Glomerular endothelial cell (primary cell): ENCODE measurements at places on chromosomes 1 and 21. TPM values are rescaled to one million over a fixed set of nuclear protein-coding genes. Genes with fewer than 3 reads are reported as not detected.

GRCh38 chr1:24173638-24174575 lies 13.2 kb downstream of the IFNLR1 start:
- no peak for DNase-seq

DNA sequence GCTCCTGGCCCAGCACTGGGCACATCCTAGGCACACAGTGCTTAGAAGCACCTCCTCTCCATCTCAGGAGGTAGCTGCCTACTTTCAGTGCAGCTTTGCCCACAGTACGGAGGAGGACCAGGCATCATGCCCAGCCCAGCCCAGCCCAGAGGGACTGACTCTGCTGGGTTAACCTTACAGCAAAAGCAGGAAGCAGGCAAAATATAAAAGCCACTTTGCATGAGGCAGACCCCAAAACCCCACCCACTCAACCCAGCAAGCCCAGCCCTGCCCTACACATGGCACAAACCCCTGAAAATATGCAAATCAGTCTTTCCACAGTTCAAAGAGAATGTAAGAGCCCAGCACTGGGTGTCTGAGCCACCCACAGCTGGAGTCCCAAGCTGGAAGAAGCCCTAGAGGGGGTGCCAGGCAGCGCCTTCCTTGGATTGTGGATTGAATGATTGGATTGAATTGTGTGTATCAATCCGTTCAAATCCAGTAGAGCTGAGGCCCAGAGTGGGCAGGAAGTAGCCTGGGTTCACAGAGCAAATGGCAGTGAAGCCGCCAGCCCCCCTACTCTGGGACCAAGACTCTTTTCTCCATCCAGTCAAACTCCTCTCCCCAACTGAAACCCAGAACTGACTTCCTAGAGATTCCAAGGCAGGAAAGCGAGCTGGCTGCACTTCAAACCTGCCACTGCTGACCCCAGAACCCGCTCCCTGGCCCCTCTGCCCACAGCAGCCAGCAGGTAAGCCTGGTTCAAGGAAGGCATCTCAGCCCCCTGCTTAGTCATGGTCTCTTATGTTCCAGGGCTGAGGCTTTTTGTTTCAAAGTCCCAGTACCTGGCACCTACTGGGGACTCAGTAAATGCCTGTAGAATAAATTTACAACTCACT lies 117.7 kb downstream of the LACTBL1 start:
- DNase-seq = no peak

DNA sequence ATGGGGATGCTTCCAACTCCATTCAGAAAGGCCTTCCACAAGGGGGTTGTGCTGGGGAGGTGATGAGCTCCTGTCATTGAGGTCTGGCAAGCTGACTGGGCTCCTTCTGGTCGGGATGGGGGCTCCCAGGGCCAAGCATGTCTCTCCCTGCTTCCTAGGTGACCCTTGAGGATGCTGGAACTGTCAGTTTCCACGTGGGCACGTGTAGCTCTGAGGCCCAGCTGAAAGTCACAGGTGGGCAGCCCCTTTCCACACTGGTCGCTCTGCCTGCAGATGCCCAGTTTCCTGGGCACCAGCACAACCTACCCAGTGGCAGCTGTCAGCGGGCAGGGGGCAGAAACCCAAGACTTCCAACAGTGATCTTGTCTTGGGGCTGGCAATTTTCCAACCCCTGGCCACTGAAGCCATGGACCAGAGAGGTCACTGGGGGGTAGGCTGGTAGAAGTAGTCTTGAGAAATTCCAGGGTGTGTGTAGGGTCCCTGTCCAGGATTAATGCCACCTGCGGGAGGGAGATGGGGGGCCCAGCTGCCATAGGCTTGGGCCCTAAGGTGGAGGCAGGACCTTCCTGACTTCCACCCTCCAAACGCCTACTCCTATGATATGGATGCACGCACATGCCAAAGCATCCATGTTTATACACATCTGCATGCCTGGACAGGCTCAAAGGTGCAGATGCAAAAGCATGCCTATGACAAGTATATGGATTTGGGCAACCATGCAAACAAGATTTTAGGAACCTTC lies 97.1 kb downstream of the TRIM11 start:
- DNase-seq = no peak

- DNase-seq = no peak
These were observed 28.5 kb upstream of the AXDND1 start for GRCh38 chr1:179337288-179337687.

DNA sequence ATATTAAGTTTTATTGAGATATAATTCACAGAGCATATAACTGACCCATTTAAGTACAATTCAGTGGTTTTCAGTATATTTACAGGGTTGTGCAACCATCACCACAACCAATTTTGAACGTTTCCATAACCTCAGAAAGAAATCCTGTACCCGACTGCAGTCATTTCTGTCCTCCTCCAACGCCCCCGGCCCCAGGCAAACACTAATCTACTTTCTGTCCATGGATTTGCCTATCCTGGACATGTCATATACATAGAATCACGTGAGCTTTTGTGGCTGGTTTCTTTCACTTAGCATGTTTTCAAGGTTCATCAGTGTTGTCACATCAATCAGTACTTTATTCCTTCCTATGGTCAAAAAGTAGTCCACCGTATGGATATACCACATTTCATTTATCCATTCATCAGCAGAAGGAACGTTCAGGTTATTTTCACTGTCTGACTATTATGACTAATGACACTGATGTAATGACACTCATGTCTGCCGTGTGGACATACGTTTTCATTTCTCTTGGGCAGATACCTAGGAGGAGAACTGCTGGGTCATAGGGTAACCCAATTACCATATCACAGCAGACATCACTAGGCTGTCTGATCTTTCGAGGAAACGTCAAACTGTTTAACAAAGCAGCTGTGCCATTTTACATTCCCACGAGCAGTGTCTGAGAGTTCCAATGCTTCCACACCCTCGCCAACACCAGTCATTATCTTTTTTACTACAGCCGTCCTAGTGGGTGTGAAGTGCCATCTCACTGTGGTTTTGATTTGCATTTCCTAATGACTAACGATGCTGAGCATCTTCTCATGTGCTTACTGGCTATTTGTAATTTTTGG lies 30.8 kb downstream of the MRPL37 start:
- no peak for DNase-seq

DNA sequence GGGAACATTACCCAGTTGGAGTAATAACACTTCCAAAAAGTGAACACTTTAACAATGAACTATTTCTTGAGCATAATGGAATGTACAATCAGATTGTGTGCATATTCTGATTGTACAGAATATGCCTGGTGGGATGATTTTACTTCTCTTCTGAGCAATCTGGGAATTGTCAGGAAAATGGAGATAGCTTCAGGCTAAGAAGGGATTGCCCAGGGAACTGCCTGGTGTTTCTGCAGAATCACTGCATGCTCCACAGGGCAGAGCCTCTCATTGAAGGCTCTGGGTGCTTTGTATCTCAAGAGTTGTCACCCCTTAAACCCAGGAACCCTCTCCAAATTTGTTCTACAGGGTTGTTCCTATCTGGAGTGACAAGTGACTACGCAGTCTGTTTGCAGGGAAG lies 51.2 kb downstream of the UTP25 start:
- no peak for DNase-seq

GRCh38 chr1:232319072-232319471 lies 310.9 kb downstream of the SIPA1L2 start:
- DNase-seq = no peak

DNA sequence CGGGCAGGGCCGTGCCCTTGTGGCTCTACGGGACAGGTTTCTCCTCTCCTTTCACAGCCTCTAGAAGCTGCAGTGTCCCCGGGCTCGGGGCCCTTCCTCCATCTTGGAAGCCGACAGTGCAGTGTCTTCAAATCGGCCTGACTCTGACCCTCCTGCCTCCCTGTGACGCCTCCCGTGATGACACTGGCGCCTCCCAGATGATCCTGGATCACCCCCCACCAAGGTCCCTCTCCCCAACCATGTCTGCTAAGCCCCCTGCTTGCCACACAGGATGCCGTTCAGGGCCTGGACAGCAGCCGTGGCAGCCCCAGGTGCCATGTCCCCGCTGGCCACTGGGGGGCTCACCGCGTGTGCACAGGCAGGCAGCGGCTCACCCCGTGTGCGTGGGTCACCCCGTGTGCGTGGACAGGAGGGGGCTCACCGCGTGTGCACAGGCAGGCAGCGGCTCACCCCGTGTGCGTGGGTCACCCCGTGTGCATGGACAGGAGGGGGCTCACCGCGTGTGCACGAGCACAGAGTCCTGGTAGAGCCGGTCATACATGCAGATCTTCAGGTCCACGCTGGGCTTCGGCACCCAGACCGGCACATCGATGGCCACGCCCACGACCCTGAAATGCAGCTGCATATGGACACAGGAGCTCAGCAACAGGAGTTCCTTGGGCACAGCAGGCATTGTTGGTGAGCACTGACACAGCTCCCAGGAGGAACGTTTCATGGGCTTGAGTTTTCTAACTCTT lies 24.9 kb upstream of the TMEM52 start:
- no peak for DNase-seq

DNA sequence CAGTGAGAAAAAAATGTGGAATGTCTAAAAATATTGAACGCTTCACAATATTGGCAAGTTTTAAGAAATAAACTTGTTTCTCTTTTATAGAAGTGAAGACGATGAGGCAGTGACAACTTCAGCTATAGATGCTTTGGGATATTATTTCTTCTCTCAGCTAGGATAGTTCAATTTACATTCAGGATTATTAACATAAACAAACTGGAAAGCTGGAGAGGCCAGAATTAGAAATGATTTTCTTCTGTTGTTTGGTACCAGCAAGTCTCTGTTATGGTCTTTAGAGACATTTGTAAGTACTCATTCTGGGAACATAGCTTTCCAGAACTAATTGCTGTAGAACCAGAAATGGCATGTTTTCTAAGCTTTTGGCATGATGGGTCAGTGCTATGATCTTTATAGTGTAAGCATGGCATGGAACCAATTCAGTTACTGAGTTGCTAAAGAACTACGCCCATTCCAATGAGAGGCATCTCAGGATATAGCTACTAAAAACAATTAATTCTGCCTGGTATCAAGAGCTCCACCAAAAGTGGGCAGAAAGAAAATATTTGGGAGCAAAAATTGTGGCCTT lies 599.5 kb upstream of the B3GALT2 start:
- no peak for DNase-seq

- no peak for DNase-seq
These were observed 172.7 kb upstream of the FGGY start for GRCh38 chr1:59124166-59124565.

DNA sequence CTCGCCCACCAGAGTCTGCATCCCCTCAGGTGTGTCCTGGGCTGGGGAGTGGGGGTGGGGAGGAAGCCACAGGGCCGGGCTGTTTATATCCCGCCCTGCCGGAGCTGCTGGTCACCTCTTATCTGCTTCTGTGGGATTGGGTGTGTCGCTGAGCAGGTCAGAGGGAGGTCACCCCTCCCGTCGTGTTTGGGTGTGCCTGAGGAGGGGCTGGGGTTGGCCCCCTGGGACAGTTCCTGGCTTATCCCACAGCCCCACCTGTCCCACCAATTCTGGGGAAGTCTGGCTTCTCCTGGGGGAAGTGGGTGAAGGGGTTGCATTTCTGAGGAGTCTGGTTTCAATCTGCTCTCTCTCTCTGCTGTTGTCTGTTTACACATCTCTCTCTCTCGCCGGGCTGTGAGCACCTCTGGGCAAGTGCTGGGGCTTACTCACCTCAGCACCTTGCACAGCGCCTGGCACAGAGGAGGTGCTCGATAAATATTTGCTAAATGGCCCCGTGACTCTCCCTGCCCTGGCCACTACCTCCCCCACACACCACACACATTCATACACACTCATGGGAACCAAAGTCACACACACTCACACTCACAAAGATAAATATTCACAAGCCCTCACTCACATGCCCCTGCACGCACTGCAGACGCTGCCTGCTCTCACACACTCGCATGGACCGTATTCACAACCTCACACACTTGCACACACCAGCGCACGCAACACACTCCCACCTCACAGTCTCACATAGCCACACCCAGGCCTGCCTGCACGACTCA lies 8.3 kb downstream of the ELF3 start:
- no peak for DNase-seq

DNA sequence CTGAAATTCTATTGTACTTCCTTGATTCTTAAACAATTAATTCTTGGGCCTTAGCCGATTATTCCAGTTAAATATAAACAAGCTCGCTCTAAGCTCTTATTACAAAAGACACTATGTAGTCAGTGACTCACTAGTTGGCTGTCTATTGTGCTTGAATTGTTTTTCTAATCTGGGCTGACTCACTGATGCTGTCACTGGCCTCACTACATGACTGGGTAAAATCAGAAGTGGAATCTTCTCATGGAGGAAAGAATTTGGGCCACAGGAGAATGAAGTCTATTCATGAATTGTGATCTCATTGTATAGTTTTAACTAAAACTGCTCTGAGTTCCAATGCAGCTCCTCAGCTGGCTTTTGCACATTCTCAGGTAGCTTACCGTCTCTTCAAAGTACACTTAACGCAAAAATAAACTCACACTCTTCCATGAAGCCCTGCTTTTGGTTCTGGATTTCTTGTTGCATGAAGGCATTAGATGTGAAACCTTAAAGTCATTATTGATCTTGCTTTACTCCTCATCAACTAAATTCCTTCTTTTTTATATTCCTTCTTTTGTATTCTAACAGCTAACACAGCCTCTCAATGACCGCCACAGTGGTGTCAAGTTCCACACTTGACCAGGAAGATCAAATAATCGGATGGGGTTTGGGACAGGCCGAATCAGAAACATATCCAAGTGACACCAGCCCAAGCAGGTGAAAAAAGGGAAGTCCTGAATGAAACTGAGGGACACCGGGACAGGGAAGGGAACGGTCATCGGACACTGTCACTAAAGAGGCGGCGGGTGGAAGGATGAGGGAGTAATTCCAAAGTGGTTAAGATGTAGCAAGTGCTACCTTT lies 80.9 kb upstream of the LBR start:
- DNase-seq = peak; percentile 96

- DNase-seq = no peak
These were observed 41.3 kb upstream of the BMP8B start for GRCh38 chr1:39829791-39830533.

GRCh38 chr1:61081686-61082310 lies 563 bp upstream of the NFIA start:
- DNase-seq = no peak

DNA sequence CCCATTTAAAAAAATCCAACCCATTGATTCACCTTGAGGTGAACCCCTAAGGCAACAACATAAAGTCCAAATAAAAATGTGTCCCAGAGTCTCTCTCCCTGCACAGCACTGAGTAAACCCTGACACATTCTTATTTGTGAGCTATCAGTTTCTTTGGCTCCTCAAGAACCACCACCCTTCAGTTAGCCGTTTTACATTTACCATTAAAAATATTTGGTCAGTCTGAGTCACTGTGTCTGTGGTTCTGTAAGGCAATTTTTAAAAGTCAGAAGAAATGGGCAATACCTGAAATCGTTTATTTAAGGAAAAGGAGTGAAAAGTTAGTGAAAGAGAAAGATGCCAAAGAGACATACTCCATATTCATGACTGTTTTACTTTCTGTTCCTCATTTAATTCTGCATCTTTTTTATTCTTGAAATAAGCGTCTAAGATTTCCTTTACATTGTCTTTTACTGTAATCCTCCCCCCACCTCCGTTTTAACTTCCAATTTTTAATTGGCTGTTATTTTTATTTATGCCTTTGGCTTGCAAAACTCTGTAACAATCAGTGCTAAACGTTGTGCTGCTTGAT lies 91.7 kb upstream of the IVNS1ABP start:
- DNase-seq = no peak

- no peak for DNase-seq
These were observed 226.5 kb downstream of the HMCN1 start for GRCh38 chr1:185960422-185961321.

The STX12 gene
- total RNA-seq = 134 and 140 TPM in 2 replicates

The OR2M3 gene
- total RNA-seq = not detected in 2 replicates

The CORT gene
- total RNA-seq = not detected in 2 replicates

The C2CD4D gene
- not detected in 2 replicates for total RNA-seq

The IGSF5 gene
- not detected in 2 replicates for total RNA-seq

The HSD3B1 gene
- total RNA-seq = not detected in 2 replicates

The HNRNPCL4 gene
- total RNA-seq = 1.5 TPM in 1 of 2 replicates, not detected in the other

The ITLN2 gene
- total RNA-seq = not detected in 2 replicates

The TRAF3IP3 gene
- not detected in 2 replicates for total RNA-seq

The CA6 gene
- not detected in 2 replicates for total RNA-seq

The LCE1C gene
- not detected in 2 replicates for total RNA-seq
